ENCODE measurements at places on chromosomes 5 and 9.

GRCh38 chr9:129944506-129945116 is 98.4 kb downstream of the FNBP1 start:
- no peak for DNase-seq

- DNase-seq, result no peak
Observed at GRCh38 chr9:61674882-61675281, 485.0 kb downstream of the SPATA31A7 start.

GRCh38 chr5:86665984-86666760 is 48.4 kb downstream of the COX7C start:
- no peak for DNase-seq

DNA sequence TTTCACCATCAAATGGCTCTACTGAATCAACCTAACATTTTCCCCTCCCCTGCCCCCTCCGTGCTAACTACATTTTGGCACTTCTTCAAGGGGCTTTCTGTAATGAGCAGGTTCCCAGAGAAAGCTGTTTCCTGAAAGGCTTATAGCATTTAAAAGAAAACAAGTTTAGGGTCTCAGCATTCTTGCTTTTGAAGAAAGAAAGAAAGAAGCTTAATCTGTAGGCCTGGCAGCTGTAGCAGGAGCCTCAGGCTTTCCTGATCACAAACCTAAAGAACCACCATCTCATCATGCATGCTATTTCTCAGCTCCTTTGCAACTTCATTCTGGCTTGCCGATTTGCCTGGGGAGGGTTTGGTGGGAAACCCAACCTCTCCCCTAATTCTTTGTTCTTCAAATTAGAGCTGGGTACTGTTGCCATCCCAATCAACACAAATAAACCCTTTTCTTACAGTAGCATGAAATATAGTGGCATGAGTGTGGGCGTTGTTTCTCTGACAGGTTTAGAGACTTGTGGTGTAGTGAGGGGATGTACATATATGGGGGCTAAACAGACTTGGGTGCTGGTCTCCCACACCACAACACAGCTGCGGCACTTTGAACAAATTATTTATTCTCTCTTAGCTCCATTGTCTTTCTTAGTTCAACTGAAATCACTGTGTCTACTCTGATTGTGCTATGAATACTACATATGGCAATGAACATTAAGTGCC is 160.5 kb upstream of the TNC start:
- no peak for DNase-seq

DNA sequence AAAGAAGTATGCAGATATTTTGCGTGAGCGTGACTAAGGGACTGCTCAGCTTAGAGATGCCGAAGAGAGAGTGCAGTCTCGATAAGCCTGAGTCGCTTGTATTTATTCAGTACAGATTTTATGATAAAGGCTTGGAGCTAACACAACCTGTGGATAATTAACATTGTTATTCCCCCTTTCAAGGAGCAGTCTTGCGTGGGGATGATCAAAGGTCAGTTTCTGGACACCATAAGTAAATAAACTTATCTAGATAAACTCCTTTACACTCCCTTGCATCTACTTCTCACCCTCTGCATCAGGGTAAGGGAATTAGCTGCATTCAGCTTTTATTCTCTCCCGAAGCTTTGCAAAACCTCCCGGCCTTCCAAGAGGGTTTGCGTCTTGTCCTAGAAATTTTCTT is 357.8 kb upstream of the ST8SIA4 start:
- DNase-seq, result no peak

GRCh38 chr5:73727470-73727869 is 101.5 kb downstream of the ARHGEF28 start:
- no peak for DNase-seq

DNA sequence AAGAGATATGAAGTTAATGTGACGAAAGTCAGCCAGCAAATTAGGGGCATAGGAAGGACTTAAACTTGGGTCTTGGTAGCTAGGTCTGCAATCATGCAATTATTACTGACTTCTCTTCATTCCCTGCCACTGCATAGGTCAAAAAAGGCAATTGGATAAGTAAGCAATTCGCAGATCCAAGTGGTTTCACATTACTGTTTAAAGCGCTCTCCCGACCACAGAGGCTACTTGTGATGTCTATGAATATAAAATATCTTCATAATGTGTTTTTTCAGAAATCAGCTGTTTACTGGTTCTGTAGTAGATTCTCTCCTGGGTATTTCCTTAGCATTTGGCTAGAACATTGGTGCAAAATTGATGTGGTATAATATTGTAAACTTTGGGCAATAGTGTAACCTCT is 174.7 kb upstream of the PTGER4 start:
- no peak for DNase-seq

- DNase-seq, result no peak
Observed at GRCh38 chr5:153919161-153919560, 119.5 kb downstream of the FAM114A2 start.

DNA sequence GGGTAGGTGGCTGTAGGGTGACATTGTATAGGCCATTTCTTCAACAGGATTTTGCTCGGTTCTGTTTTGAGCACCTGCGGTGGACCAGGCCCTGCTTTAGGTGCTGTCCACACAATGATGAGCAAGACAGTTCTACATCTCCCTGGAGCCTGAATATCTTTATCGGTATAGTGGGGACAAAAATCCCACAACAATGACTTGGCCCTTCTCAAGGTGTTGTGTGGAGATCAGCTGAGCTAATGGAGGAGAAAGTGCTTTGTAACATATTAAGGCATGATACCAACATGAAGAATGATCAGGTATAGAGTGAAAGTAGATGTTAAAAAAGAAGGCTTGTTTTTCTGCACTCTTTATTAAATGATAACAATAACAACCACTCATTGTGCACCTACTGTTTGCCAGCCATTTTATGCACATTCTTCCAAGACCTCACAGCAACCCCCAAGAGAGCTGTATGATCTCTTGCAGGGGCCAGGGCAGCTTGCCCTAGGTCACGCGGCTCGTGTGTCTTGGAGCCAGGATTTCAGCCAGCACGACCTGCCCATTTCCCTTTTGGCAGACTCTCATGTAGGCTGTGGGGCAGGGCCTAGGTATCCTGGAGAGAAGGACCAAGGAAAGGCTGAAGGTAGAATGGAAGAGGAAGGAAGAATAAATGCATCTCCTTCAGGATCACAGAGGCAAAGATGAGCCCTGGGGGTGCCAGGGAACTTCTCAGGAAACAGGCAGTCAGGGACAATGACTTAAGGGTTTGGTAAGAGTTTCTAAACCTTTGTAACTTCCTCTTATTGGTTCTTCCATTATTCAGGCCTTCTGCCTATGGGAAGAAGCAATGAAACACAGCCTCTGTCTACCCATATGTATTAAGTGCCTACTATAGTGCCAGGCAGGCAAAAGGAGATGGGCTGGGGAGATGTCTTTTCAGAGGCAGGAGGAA is 50.0 kb upstream of the PPARGC1B start:
- DNase-seq, result no peak

DNA sequence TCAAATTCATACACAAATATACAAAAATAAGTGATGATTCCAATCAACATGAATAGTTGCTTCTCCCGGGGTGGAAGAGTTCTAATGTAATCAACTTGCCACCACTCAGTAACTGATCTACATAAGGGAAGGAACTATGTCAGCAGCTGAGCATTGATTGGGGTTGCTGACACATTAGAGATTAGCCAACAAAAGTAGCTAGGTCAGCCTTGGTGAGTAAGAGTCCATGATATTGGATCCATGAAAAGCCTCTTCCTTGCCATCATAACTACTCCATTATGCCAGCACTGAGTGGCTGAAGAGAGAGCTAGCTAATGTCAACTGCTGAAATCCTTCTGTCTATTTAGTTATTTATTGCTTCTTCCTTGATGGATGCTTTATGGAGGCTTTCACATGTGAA is 309.8 kb downstream of the NFIB start:
- no peak for DNase-seq

DNA sequence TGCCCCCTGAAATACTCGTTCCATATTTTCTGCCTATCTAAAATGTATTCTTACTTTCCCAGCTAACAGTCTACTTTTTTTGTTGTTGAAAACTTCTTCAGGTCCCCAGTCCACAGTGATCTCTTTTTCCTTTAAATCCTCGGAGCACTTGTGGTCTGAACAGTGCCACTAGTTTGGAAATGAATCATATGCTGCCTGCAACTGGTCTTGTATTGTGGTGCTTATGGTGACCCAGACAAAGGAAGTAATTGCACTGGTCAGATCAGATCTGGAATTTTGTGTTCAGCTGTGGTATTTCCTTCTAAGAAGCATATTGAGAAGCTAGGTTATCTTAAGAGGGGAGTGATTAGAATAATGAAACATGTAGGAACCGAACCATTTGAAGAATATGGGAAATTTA is 2.9 kb downstream of the UNC13B start:
- no peak for DNase-seq

- DNase-seq, result no peak
Observed at GRCh38 chr9:91303741-91304415, 57.8 kb downstream of the AUH start.

DNA sequence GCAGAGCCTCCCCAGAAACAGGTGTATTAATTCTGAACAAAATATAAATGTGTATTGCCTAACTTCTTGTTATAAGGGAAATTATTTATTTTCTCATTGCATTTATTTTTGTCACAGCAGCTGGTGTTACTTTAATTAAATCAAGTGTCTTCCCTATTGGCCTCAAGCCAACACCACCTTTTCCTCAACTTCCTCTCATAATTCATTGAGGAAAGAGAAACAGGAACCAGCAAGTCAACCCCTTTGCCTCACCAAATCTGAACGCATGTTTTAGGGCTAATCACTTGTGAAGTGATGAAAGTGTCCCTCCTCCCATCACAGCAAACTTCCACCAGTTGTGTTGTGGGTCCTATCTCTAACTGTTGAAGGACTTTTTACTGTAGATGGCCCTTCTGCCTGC is 73.1 kb downstream of the DIRAS2 start:
- DNase-seq, result no peak

Measured in NCI-H2081 (cell line).